Osteoblast (primary cell): ENCODE measurements at places on chromosomes 12 and 14.

- DNase-seq = peak; percentile 77
Observed at GRCh38 chr14:36068777-36069534, 107.6 kb downstream of the PTCSC3 start.

GRCh38 chr12:666766-667308, 3.6 kb upstream of the NINJ2 start:
- DNase-seq = peak; percentile 44

DNA sequence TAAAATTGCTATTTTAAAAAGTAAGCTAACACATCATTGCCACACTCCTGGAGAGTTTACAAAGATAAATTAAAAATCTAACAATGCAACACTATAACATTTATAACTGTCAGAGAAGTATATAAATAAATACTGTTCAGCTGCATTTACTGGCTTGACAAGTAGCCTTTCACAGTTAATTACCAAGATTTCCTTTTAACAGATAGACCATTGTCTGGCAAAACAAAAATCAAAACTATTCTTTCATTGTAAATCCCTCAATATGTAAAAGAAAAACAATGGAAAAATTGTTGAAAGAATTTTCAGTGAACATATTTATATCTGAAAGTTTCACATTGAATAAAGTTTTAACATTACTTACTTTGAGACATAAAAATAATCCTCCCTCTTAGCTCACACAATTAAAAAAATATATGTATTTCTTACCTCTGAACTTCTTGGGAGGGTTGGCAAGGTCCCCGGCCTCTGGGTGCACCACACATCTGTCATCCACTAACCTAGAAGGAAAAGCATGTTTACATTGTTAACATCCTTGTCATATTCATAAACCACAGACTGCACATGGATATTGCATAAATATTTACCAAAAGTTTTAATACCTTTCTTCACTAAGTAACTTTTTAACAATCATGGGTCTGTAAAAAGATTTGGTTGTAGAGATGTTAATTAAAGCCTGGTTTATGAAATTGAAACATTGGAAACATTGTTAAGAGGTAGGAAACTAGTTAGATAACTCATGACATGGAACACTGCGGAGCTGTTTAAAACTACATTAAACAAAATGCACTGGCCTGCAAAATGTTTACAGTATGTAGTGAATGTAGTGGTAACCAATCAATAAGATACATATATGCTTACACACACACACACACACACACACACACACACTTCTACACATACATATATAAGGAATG, 43.0 kb downstream of the ITPR2 start:
- DNase-seq = peak; percentile 73

- peak; percentile 91 for DNase-seq
Observed at GRCh38 chr12:56257491-56258067, 605 bp downstream of the ANKRD52 start.

GRCh38 chr14:42277840-42278239, 671.2 kb downstream of the LRFN5 start:
- DNase-seq = no peak

- DNase-seq = no peak
Observed at GRCh38 chr12:128524439-128524838, 257.5 kb downstream of the TMEM132C start.

DNA sequence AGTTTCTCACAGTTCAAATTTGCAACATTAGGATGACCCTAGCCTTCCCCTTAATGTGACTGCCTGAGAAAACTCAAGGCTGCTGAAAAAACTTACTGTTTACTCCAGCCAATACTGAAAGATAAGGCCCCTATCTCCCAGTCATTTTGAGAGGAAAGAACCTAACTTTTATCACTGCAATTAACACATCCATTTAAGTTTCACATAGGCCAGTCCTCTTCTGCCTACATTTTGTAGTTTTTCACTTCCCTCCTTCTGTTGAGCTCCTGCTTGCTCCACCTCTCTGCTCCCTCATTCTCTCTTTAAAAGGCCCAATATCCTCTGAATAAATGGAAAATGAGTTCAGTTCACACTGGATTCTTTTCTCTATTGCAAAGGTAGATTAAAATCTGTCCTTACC, 1996.2 kb upstream of the FLRT2 start:
- DNase-seq = no peak

DNA sequence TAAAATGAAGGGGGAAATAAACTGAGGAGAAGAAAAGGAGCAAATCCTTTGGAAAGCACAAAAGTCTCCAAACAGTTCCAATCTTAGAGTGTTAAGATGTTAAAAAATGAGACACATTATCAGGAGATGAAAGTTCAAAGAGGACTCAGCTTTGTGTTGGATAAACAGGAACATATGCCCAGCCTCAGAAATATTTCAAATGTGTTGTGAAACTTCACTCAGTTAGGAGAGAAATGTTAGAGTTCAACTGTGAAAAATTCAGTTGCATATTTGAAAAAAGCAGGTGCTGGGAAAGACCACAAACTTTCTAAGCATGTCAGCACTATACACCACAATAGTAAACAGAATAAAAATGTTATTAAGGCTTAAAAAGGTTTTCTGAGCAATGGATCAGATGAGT, 136.8 kb upstream of the PRKD1 start:
- DNase-seq = no peak

DNA sequence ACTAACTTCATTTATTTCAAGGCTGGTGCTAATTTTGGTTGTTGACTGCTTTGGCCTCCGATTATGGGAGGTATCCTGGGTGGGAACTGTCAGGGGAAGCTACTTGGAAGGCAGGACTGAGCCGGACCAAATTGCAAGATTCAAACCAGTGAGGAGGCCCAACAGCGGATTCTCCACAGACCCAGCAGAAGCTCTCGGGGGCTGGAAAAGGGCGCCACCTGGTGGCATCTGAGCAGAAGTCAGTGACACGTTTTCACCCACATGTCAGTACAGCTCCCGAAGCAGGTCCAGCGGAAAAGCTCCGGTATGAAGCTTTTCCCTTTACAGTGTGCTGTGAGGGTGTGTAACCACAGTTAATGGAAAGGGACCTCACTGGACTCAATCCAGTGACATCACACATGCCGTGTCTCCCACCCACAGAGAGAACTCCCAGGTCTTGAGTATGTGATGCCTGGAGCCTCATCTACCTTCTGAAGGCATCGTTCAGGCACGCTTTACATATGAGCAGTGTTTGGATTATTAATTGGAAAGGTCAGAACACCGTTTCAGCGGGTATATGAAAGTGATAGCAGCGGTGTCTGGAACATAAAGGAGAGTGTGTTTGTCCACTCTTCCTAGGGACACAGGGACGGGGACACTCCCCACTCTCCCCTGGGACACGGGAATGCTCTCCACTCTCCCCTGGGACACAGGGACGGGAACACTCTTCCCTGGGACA, 3.6 kb upstream of the P2RX2 start:
- peak; percentile 99 for DNase-seq

DNA sequence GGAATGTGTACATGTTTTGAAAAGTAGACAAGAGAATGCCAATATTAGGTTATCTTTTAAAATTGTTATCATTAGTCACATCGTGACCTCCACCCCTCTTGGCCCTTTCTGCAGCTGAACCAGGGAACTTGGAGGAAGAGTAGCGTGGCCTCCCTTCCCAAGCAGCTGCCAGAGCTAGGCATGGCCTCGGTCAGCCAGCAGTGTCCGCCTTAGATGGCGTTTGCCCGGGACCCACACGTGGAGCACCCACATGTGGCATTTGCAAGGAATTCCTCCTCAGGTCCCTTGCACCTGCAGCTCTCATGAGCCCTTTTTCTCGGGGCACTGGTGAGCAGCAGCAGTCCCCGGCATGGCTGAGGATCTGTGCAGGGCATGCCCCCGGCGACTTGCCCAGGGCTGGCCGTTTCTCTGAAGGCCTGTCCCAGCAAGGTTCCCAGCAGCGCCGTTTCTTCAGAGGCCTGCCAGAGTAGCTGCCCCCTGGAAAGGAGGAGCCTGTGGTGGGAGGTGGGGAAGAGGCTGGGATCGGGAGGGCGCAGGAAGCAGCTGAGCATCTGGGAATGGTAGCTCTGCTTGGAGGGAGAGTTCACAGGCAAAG, 10.8 kb downstream of the JDP2 start:
- no peak for DNase-seq

DNA sequence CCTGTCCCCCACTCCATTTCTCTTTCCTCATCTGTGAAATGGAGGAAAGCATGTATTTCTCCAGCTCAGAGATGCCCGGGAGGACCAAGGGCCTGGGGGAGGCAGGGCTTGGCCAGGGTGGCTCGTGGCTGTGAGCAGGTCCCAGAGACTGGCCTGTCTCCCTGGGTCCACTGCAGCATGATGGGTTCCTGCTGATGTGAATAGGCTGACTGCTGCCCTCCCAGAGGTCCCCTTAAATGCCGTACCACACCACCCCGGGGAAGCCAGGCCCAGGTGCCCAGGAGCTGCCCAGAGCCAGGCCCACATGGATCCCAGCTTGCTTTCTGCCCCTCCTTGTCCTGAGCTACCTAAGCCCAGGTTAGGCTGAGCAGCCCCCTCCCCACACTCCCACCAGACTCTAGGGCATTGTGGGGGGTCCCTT, 158.2 kb upstream of the C14orf180 start:
- DNase-seq = peak; percentile 69

DNA sequence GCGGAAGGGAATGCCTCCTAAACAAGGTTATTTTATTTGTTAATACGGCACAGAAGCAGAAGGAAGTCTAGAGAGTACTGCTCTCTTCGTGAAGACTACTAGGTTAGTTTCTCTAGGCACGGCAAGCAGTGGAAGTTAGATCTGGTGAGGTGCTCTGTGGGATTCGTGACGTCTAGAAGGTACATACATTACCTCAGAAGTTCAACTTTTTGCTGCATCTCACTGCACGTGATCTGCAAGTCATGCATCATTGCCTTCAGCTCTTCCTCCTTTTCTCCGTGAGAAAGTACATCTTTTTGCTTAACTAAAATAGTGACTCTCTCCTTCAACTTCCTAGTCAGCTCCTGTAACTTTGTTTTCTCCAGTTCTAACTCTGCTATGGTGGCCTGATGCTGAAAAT, 74.7 kb downstream of the NIN start:
- DNase-seq = no peak

- DNase-seq = no peak
Observed at GRCh38 chr12:30936036-30936435, 9.5 kb downstream of the TSPAN11 start.

DNA sequence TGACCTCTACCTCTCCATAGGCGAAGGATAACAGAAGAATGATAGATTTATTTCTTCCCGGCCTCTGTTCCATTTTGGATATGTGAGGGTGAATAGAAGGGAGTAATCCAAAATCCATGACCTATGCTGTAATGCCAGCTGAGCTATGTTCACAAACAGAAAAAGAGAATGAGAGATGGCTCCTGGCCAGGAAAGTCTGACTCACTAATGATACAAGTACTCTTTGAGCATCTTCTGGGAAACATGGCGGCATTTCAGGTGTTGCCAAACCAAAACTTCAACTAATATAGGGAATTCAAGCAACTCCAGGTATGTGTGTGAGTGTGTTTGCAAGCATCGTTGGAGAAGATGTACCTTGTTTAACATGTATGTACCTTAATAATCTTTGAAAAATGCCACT, 55.1 kb downstream of the MED13L start:
- DNase-seq = peak; percentile 49

DNA sequence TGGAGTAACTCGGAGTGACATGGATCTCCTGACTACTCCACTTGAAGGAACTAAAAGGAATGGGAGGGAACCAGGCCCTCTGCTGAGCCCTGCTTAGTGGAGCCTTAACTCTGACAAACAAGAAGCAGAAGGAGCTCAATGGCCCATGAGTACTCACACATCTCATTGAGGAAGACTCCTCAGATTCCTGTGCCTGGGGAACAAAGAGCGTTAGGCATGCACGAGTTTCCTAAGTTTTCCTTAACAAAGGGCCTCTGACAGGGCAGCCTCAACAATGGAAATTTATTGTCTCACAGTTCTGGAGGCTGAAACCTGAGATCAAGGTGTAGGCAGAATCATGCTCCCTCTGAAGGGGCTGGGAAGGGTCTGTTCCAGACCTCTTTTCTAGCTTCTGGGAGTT, 185.7 kb upstream of the NTF3 start:
- DNase-seq = no peak

- peak; percentile 65 for DNase-seq
Observed at GRCh38 chr12:29552324-29552927, 54.9 kb upstream of the OVCH1 start.

GRCh38 chr12:62722971-62723680, 211.8 kb downstream of the PPM1H start:
- DNase-seq = no peak

GRCh38 chr14:55426891-55427290, 13.5 kb downstream of the TBPL2 start:
- DNase-seq = no peak

DNA sequence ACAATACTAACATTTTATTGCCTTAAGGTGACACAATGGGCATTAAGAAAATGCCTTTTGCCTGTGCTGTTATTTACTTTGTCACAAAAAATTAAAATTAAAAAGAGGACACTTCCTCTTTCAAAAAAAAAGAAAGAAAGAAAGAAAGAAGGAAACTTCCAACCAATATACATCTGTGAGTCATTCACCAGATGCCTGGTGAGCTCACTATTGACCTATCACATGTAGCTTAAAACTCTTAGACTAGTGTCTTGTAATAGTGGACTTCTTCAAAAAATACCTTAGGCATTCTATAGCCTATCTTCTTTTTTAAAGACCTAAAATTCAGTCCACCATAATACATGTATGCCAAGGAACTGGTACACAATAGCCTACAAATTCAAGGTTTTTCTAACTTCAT, 4.9 kb upstream of the SOX5 start:
- DNase-seq = no peak

DNA sequence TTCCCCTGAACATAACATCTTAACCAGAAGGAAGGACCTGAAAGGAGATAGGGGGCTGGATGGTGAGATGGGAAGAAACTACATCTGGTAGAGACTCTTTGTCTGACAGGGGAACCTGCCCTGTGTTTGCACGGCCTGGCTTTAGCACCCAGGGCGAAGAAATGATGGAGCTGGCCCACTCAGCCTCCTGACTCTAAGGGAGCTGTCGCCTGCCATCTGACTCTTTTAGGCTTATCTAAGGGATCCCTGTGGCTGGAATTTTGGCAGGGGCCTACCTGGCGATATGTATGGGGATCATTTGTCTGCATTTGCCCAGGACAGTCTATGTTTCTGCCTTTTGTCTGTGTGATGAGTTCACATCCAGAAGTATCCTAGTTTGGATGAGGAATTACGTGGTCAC, 15.6 kb upstream of the CACNA2D4 start:
- DNase-seq = peak; percentile 64

- peak; percentile 50 for DNase-seq
Observed at GRCh38 chr14:49957089-49957852, 64.4 kb downstream of the ARF6 start.

DNA sequence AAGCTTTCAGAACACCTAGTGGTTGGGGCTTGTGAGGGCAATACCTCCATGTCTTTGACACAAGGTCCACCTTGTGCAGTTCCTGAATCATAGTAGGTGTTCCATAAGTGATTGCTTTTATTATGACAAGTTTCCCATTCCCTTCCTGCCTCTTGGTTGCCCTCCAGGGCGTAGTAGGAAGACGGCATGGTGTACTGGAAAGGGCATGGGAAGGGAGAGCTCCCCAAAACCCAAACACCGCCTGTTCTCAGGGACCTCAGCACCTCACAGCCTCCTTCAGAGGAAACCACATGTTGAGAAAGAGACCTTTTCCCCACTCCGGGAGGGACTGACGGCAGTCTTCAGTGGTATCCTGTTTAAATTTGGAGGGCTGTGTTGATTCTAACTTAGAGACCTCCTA, 21.1 kb downstream of the EVL start:
- no peak for DNase-seq
